ENCODE measurements at places on chromosomes 2 and 18. TPM values are rescaled to one million over a fixed set of nuclear protein-coding genes. Genes with fewer than 3 reads are reported as not detected.

GLI2 gene
- total RNA-seq, result 2.3 TPM

DOK1 gene
- total RNA-seq, result 20.9 TPM

DNA sequence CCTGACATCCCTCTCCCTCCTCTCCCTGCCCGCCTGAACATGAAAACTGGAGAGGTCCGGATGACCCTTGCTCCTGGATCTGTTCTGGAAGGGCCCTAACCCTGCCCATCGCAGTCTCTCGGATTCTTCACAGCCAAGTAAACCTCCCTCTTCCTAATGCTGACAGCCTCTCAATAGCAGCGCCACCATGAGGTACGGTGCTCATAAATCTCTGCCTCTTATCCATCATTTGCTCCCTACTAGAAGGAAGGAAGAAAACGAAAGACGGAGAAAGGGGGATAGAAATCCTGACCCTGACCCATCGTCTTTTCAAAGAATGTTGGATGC is 257.9 kb downstream of the BCL11A start:
- DNase-seq, result no peak
- peaks cover 2% of the 10 kb centered on the region for H3K36me3 ChIP-seq
- H3K4me3 ChIP-seq, result no peak overlapping the region
- H3K27me3 ChIP-seq, result no peaks in the 10 kb centered on the region
- peak overlapping the region; percentile 94 for H3K27ac ChIP-seq
- peaks cover 17% of the 10 kb centered on the region for H3K4me1 ChIP-seq

DNA sequence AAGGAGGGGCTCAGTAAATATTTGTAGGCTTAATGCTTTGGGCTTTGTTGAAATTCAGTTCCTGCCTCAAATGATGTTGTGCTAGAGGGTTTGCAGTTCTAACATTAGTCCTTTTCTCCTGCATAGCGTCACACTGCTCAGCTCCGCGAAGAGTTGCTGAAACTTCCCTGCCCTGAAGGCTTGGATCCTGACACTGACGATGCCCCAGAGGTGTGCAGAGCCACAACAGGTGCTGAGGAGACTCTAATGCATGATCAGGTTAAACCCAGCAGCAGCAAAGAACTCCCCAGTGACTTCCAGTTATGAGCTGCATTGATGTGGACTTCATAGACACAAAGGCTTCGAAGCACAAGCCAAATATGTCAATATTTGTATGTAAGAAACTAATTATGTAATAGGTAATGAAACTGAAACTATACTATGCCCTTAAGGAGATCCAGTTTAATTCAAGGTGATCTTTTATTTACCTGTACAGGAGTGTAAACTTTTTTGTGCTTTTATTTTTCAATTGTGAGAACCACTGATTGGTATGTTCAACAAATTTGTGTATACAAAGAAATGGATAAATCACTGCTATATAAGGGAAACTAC is 10.2 kb upstream of the TTC27 start:
- H3K4me3 ChIP-seq, result no peak overlapping the region
- peaks cover 9% of the 10 kb centered on the region for H3K4me1 ChIP-seq
- H3K27ac ChIP-seq, result peak overlapping the region; percentile 89
- DNase-seq, result no peak

Measured in progenitor cell of endocrine pancreas (in vitro differentiated cells).